ENCODE measurements at places on chromosomes 5 and 9.

DNA sequence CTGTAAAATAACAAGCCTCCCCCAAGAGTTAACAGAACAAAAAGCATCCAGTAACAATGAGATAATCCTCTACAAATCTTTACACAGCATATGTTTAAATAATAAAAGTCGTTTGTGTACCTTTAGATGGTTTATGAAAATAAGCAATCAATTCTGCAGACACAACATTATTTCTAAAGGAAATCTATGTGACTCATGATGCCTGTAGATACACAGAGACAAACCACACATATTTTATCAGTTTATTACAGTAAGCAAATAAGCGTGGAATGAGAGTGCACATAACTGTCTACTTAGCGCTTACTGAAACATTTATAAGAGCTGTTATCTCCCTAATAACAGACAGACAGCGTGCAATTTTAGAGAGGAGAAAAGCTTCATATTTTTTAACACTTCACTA is 243.6 kb downstream of the AP3B1 start:
- no peak for DNase-seq

GRCh38 chr5:39225405-39226099 is 6.2 kb upstream of the FYB1 start:
- DNase-seq, result no peak

DNA sequence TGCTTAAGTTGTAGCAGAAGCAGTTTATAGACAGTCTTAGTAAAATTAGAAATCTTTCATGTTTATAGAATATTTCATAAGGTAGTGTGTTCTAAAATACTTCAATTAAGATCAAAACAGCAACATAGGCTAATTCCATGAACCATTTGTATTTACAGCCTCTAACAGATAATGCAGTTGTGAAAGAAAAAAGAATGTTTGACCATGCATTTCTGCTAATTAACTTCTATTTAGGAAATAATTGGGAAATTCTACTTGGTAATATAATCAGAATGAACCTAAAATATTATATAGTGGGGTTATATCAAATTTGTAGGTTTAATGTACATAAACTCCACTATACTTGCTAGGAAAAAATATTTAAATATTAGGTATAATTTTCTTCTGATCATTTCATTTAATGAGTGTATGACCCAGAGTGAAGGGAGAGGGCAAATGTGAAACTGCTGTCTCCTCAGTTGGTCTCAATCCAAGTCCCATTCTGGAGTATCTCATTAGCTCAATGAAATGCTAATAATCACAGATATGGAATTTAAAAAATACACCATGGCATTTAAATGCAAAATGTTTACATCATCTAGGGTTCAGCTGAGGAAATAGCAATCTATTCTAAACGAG is 34.9 kb downstream of the ALDH1A1 start:
- no peak for DNase-seq

- DNase-seq, result no peak
Measured at GRCh38 chr9:21969011-21969940, 24.9 kb downstream of the CDKN2A start.

DNA sequence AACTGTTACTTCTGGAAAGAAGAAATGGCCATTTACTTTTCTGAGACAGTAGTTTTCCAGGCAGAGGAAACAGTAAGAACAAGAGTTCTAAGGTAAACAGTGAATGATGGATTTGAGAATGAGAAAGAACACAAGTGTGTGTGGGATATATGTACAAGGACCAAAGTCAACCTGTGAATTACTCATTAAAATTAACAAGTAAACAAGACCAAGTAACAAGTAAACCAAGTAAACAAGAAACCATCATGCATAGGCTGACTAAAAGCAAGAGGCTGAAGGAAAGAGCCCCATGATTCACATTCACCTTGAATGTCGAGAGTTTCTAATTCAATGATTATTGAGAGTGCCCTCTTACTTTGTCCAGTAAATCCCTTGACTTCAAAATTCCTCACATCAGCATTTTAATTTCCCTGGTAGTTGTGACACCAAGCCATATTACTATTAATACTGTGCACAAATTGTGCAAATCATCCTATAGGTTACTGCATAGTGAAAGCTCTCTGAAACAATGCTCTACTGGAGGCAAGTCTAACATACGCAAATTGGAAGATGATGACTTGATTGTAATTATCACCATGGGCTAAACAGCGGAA is 9.8 kb upstream of the MARCOL start:
- DNase-seq, result no peak

- no peak for DNase-seq
Measured at GRCh38 chr9:81314490-81314889, 374.9 kb downstream of the TLE1 start.

- DNase-seq, result no peak
Measured at GRCh38 chr9:8078641-8079140, 279.1 kb upstream of the DMAC1 start.

DNA sequence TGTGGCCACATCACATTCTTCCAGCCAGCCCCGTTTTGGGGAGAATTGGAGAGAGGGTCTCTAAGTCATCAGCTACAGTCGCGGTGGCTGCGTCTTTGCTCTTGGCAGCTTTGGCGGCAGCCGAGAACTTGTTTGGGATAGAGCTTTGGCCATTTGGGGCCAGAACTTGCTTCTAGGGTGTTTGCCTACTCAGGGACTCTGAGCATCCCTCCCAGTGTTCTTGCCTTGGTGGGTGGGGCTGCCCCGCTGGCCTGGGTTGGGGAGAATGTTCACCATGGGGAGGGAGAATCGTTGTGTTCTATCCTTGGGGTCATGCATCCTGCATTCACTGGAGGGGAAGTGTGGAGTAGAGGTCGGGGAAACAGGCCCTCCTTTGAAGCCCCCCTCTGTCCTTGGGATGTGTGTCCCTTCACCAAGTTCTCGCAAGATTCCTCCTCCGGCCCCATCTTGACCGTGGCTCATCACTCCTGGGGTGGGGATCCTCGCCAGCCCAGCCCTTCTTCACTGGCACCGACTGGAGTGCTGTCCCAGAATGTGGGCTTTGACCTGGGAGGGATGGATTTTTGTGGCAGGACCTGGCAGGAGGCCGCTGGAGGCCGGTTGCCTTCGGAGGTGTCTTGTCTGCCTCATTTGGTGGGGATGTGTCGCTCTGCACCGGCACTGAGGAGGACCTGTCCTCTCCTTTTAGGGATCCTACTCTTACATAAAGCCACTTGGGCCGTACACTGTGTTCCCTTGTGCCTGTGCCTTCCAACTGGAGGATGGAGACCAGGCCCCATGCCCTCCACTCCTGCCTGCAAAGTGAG is 3.5 kb downstream of the PHF2 start:
- no peak for DNase-seq

GRCh38 chr9:81682797-81683196 is 6.5 kb downstream of the TLE1 start:
- peak; percentile 37 for DNase-seq

GRCh38 chr5:62306896-62307689 is 1.1 kb downstream of the KIF2A start:
- DNase-seq, result peak; percentile 37

DNA sequence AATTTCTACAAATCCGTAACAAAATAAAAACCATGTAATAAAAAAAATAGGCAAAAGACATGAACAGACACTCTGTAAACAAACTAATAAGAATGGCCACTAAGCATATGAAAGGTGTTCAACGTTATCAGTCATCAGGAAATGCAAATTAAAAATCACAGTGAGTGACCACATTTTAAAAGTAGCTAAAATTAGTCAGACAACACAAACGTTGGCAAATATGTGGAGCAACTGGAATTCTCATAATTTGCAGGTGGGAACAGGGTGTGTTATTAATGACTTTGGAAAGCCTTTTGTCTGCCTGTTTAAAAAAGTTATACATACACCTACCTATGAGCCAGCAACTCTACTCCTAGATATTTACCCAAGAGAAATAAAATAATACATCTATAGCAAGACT is 164.4 kb downstream of the RMI1 start:
- DNase-seq, result no peak

DNA sequence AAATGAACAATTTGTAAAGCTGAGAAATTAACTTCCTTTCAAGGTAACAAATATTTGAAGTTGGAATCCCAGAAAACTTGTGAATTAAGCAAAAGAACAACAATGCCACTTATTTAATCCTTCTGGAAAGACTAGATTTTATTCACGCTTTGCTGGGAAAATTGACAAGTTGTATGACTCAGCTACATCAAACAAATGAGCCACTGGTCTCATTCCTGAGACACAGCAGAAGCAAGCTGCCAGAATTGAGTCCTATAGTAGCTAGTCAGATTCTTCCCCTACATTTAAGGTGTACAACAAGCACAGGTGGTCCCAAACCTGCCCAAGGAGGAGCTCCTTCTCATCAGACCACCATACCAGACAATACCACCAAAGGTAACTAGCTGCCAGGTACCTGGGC is 280.7 kb downstream of the SPOCK1 start:
- DNase-seq, result no peak

DNA sequence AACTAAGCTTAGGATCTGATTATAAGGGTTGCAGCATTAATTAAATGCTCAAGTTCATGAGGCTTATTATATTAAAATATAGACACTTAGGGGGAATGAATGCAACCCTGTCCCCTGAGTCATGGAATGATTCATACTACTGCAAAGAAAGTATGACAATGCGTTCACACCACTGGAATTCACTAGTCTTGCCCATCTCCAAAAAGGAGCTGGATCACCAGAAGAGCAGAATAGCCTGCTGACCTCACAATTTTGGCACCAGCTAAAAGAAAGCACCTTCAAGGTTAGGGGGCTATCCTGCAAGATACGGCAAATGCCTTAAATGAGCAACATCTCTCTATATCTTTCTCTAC is 32.0 kb upstream of the TMED7 start:
- DNase-seq, result no peak

DNA sequence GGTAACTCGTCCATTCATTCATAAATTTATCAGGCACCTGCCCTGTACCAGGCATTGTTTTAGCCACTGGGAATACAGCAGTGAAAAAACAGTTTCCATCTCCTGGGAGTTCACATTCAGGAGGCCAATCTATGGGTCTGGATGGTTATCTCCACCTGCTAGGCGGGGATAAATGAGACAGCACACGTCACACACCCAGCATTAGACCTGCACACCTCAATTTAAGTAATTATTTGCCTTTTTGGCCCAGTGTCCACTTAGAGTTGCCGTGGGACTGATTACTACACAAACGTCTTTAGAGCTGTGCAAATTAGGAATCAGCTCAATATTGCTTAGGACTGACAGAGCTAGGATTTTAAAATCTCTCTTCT is 46.1 kb downstream of the STK10 start:
- no peak for DNase-seq

- DNase-seq, result no peak
Measured at GRCh38 chr9:35867538-35867937, 2.7 kb downstream of the OR13J1 start.

DNA sequence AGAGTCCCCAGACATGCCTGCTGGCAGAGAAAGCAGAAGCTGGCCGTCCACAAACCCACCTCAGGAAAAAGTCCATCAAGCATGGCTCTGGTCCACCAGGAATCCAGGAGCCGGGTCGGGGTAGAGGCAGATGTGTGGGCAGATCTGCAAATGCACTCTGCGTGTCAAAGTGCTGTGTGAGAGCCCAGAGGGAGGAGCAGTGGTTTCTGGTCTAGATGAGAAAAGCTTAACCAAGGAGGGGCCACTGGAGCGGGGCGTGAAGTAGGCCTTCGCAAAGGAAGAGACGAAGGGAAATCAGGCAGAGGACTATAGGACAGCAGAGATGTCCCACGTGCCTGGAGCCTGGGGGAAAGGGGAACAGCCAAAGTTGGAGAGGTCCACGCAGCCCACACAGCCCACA is 40.0 kb downstream of the TTLL11 start:
- DNase-seq, result no peak

DNA sequence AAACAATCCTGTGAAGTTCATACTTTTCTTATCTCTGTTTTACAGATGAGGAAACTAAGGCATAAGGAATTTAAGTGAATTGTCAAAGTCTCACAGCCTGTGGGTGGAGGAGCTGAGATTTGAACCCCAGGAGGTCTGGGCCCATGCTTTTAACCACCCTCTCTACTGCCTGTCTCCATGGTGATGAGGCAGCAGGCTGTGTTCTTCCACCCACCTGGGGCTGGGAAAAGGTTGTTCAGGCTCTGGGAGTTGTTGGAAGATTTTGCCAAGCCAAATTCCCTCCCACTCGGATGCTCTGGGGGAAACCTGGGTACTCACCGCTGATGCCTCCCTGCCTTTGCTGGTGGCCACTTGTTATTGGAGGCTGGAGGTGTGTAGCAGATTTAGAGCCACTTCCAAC is 18.3 kb upstream of the SYNPO start:
- DNase-seq, result no peak

- no peak for DNase-seq
Measured at GRCh38 chr9:77763566-77763965, 115.4 kb upstream of the GNA14 start.

DNA sequence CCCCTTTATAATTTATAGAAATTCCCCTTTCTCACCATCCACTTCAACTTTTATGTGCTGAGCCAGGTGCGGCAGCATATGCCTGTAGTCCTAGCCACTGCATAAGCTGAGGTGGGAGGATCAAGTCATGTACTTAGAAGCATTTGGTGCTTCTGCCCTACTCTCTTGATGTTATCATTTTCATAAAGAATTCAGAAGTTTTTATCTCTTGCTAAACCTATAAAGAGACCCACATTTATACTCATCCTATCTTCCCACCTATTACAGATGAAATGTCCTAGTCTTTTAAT is 18.5 kb downstream of the HMMR start:
- DNase-seq, result no peak

DNA sequence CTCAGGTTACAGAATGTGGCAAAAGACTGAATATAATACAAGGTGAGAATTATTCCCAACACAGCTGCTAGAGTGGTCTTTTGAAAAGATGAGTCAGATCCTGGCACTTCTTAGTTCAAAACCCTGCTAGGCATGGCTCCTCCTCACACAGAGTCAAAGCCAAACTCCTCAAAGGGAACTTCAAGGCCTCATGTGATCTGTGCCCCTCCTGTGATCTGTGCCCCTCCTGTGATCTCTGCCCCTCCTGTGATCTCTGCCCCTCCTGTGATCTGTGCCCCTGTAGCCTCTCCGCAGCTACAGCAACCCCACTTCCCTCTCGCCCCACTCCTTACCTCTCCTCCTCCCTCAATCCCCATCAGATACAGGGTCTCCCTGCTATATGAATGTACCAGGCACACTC is 525.5 kb upstream of the CCNG1 start:
- no peak for DNase-seq

- DNase-seq, result no peak
Measured at GRCh38 chr5:108727236-108727650, 20.5 kb upstream of the FER start.

GRCh38 chr9:71630377-71630995 is 137.8 kb downstream of the CEMIP2 start:
- DNase-seq, result no peak

- DNase-seq, result no peak
Measured at GRCh38 chr9:118384531-118385100, 680.4 kb downstream of the TLR4 start.

- DNase-seq, result no peak
Measured at GRCh38 chr5:177596775-177597238, 3.1 kb upstream of the B4GALT7 start.

All from Jurkat, Clone E6-1 (cell line).